ENCODE measurements at places on chromosomes 16 and 17.
A peak's percentile ranks its signal among the peaks of the same experiment; 100 is the strongest.

- DNase-seq, result no peak
Observed at GRCh38 chr16:12356632-12357340, 380.3 kb downstream of the SNX29 start.

DNA sequence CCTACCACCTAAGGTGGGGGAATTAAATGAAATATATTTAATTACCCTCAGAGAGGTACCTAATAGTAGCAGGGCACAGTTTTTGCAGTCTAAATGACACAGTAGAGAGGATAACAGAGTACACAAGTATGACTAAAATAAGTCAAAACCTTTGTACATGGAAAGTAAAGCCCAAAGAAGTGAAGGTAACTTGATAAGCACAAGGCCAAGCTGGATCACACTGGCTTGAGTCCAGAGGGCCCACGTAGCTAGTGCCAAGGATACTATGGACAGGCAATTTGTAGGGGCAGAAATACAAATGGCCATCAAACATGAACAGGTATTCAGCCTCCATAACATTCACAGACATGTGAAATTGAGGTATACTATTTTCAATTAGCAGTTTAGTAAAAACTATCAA, 7.6 kb downstream of the MYO18A start:
- DNase-seq, result no peak

DNA sequence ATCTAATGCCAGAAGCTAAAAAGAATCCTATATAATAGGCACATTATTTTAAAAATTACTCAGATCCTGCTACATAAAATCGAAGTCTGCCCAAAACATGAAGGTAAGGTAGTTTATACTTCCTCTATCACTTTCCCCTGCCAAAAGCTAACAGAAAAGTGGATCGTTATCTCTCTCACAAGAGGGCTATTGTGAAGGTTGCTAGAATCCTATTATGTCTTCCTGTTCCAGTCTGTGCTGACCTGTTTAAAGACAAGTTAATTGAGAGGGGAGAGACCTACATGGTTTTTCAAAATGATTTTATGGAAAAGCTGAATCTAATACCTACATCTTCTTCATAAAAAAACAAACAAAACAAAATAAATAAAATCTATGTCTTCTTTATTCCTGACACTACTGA, 1410.9 kb upstream of the CDH8 start:
- no peak for DNase-seq

DNA sequence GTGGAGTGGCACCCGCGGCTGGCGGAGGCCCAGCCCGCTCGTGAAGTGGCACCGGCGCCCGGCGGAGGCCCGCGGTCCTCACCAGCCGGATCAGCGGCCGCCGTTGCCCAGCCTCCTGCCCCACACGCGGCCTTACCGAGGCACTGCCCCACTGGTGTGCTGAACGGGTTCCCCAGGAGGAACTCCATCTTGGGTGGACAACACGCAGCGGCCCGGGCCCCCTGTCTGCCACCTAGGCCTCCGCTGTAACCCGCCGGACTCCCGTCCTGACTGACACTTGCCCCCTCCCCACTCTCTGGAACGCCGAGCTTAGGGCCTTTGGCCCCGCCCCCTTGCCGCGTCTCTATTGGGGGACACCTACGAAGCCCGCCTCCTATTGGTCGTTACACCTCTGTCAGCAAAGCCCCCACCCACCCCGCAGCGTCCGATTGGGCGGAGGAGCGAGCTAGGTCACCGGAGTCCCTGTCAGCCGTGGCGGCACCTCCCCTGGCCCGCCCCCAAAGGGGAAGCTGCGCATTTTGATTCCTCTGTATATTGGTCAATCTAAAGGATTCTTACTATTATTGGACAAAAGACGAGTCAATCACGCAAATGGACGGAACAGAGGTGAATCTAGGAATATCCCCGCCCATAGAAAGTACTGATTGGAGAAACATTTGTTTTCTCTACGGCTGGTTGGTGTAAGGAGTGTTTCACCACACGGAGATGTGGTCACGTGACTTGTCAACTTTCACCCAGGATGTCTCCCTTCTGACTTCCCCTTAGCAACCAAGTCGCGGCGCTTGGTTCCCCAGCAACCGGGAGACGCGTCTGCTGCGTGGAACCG, at the start of the genes DRC3 and TOM1L2:
Gene DRC3, plus strand, starts transcription at position 737 of the 826 bp plus-strand sequence. CDS start 4,737 bp downstream, outside the sequence.
Gene TOM1L2, minus strand, starts transcription at position 275 of the 826 bp plus-strand sequence. Its CDS starts 87 bp downstream, at position 188.
- DNase-seq, result peak; percentile 100

- no peak for DNase-seq
Observed at GRCh38 chr17:57898487-57899311, 48.9 kb upstream of the MRPS23 start.

DNA sequence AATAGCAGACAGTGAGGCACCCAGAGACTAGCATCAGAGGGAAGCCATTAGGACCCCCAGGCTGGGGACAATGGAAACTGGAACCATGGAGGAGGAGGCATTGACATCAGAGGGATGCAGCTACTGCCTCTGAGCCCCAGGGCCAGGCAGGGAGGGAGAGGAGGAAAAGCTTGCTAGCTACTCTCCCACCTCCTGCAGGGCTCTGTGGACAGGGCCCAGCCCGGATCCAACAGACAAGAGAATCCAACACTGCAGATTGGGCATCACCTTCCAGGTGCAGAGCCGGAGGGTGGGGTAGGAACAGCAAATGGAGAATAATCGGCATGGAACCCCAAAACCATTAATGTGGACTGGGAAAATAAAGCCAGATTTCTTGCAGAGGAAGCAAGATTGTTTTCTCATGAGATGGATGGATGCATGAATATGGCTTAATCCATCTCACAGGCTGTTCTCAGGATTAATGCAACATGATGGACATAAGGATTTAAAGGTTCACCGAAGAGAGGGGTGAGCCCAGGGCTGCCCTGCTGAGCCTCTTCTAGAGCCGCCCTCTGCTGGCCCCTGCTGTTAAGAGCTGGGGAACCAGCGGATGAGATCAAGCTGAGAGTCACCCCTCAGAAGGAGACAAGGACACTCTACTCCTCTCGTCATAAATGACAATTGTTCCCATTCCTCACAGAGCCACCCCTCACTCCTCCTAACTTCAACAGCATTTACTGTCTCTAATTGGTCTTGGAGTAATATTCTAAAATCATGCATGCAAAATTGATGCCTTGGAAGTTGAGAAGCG, 48.8 kb downstream of the DNAH3 start:
- DNase-seq, result peak; percentile 9

DNA sequence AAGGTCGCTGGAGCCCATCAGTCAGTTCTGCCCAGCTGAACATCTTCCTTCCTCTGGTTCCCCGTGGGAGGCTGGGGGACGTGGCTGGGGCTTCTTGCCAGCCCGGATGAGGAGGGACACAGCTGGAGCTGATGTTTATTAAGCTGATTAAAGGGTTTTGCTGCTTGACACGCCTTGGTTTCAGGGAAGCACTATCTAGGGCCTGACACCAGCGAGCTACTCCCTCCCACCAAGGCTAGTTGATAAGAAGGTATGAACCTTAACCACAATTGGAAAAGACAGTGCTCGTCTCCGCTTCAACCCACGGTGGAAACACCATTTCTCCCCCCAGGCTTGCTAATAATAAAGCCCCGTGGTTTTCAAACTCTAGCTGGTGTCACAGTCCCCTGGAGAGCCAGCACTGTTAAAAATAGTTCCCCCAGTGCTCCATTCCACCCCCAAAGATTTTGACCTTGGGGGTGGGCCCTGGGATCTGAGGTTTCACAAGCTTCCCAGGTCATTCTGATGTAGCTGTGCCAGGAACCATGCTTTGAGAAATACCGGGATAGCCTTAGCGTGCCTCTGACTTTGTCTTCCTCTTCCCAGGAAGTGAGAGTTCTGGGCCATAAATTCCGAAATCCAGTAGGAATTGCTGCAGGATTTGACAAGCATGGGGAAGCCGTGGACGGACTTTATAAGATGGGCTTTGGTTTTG, 5.5 kb downstream of the DHODH start:
- no peak for DNase-seq

GRCh38 chr17:71187145-71187878, 933.5 kb upstream of the SOX9 start:
- no peak for DNase-seq

GRCh38 chr17:79818026-79818758, 21.0 kb downstream of the CBX4 start:
- DNase-seq, result no peak

DNA sequence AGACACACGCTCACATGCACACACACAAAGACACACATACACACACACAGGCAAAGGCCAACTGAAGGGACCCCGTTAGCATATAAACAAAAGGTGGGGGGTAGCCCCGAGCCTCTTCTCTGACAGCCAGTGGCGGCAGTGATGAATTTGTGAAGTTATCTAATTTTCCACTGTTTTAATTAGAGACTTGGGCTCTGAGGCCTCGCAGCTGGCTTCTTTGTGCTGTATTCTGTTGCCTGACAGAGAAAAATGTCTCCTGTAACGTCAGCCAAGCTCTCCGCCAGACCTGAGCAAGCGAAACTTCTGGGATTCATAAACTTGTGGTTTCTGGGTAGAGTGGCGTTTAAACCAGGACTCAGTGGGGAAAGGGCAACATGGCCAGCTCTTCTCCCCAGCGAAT, 113.9 kb upstream of the FOXF1 start:
- DNase-seq, result no peak

- DNase-seq, result no peak
Observed at GRCh38 chr16:88039591-88039990, 88.4 kb downstream of the BANP start.

GRCh38 chr16:87897521-87898505, 28.5 kb upstream of the SLC7A5 start:
- peak; percentile 32 for DNase-seq

GRCh38 chr16:55701442-55702319, 45.9 kb downstream of the SLC6A2 start:
- DNase-seq, result peak; percentile 6

DNA sequence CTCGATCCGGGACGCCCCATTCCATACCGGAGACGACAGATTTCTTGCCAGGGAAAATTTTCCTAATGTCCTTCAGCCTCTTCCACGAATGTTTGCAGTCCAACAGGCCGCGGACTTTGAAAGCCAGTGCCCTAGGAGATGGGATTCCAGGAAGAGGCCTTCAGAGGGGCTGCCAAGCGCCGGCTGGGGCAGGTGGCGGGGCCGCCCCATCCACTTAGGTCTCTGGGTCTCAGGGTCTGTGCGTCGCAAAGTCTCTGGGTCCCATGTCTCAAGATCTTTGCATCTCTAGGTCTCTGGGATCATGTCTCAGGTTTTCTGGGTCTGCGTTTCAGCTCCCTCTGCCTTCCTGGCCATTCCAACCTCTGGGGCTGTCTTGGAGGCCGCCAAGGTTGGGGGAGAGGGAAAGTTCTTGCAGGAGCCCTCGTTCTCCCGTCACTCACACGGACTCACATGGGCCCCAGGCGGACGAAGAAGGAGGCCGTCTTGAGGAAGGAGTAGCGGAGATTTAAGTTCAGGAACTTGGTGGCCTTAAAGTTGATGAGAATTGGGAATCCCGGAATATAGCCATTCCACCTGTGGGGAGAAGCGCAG, 7.2 kb downstream of the ALOX12B start:
- DNase-seq, result no peak

DNA sequence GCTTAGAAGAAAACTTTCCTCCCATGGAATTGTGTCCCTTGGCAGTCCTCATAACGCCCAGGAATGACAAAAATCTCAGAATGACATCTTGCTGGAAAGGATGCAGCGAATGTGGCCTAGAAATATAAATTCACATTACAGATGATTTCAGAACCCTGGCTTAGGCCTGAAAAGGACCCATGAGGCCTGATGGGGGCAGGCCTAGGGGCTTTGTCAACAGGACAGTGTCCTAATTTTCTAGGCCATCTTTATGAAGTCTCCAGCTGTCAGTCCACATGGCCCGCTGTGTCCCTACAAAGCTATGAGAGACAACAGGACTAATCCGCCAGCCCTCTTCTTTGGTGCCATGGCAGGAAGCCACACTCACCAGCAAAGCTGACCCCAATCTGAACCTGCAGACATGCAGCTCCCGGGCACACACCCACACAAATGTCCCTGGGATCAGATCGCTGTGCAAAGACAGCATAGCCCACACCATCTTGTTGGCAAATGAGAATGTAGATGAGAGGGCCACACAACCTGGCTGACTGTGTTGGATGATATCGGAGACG, 40.4 kb upstream of the DNAH17 start:
- DNase-seq, result no peak

DNA sequence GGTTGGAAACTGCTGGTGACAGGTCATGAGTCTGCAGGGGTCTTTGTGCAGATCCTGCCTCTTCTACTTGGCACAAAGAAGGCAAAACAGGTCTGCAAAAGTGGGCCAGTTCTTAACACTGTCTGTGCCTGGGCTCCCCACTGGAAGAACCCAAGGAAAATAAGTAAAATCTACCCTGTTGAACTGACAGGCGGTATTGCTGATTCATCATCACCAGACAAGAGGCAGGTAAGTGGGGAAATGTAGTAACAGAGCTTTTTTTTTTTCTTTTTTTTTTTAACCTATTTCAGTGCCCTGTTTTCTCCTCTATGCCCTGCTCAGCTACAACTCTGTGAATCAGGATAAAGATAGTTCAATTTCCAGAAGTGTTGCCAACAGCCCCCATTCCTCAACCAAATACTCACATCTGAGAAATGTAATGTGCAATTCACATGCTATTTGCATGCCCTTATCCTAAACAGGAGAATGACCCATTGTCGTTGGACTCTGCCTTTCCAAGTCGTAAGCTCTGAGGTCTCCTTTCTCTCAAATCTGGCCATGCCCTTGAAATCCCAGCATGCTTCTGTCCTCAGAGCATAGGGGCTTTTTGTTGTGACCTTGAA, 237.0 kb downstream of the SOX9 start:
- no peak for DNase-seq

DNA sequence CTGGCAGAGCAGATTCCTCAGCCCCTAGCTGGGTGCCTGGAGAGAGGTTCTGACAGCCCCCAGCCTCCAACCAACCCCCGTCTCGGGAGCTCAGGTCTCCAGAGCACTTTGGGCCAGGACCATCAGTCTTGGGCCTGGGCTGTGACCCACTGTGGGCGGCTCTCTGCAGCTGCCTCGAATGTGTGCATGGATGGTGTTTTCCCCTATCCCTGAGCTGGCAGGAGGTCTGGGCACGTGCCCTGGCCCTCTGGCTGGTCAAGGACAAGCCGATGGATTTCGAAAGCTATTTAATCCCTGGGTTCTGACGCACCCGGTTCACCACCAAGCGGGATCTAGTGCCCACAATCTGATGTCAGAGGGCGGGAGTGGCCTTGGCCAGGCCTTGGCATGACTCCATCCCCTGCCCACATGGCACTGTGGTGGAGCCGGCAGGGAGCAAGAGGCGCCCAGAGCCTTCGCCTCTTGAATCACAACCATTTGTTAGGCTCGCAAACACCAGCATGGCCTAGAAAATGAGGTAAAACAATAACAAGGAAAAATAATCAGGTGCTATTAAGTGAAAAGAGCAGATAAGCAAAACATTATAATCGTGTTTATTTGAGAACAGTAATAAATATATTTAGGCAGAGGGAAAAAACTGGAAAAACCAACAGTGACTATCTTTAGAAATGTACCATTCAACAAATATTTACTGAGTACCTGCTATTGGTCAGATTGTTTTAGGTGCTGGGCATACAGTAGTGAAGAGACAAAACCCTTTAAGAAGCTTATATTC, 69.3 kb upstream of the TOB1 start:
- DNase-seq, result no peak

DNA sequence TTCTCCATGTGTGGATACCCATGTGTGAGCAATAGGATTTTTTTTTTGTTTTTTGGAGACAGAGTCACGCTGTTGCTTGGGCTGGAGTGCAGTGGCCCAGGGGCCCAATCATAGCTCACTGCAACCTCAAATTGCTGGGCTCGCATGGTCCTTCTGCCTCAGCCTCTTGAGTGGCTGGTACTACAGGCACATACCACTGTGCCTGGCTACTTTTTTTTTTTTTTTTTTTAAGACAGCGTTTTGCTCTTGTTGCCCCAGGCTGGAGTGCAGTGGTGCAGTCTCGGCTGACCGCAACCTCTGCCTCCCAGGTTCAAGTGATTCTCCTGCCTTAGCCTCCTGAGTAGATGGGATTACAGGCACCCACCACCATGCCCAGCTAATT, 16.7 kb downstream of the MGRN1 start:
- no peak for DNase-seq

All from activated CD4-positive, alpha-beta T cell treated with anti-CD3 and anti-CD28 coated beads, Interleukin-2, amount 50 U/mL, for 1 hour (primary cell).